ENCODE measurements at places on chromosomes 3 and 15. TPM values are rescaled to one million over a fixed set of nuclear protein-coding genes. Genes with fewer than 3 reads are reported as not detected.

DNA sequence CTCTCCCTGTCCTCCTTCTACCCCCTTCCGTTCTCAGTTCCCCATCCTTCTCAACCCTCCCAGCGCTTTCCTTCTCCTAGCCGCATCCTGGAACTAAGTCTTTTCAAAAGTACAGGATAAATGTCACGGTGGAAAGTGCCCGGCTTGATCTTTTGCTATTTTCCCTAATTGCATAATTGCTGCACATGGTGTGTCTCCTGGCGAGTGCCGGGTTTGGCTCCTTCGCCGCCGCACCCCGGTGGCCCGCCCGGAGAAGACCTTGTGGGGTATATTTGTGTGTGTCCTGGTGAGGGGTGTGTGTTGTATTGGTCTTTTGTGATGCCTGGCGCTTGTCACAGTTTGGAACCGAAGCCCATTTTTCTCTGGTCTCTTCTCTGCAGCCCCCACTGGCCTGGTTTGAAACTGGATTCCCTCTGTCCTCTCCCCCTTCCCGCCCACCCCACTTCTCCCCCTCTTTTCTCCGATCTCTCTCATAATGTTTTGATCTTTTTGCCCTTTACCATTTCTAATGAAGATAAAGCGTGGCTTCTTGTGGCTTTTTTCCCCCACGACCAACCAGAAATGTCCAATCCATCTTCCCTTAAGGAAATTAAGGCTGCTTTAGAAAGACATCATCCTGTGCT is 692 bp downstream of the UBE2E2 start:
- DNase-seq, result no peak
- H3K4me1 ChIP-seq, result peaks cover 13% of the 10 kb centered on the region
- H3K36me3 ChIP-seq, result no peaks in the 10 kb centered on the region
- H3K27me3 ChIP-seq, result peaks cover 17% of the 10 kb centered on the region

DNA sequence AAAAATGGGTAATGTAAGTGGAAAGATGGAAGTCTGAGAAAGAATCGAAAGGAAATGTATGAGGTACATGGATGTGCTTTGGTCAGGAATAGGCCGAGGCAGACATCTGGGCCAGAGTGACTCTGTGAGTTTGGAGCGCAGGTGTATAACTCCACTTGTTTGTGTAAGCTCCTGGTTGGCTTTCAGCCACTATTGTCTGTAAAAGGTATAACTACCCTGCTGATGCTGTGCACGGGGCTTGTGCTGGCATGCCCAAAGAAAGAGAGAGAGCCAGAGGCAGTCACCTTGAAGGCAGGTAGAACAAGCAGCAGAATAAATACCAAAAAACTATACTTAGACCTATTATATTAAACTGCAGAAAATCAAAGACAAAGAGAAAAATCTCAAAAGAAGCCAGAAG is 32.7 kb upstream of the CD96 start:
- H3K4me1 ChIP-seq, result no peaks in the 10 kb centered on the region
- H3K36me3 ChIP-seq, result no peaks in the 10 kb centered on the region
- no peak overlapping the region for H3K27ac ChIP-seq
- H3K27me3 ChIP-seq, result no peaks in the 10 kb centered on the region
- H3K4me3 ChIP-seq, result no peak overlapping the region
- no peak for DNase-seq

GRCh38 chr3:139180489-139180888 is 135.8 kb upstream of the PRR23C start:
- no peak overlapping the region for H3K27ac ChIP-seq
- DNase-seq, result no peak
- H3K36me3 ChIP-seq, result no peaks in the 10 kb centered on the region
- peaks cover 4% of the 10 kb centered on the region for H3K27me3 ChIP-seq
- no peaks in the 10 kb centered on the region for H3K4me1 ChIP-seq

- no peaks in the 10 kb centered on the region for H3K36me3 ChIP-seq
- no peaks in the 10 kb centered on the region for H3K4me1 ChIP-seq
- no peak overlapping the region for H3K27ac ChIP-seq
- DNase-seq, result no peak
These were observed 215.9 kb downstream of the GBE1 start for GRCh38 chr3:81545572-81545971.

CLSTN2 gene
- under 0.01 TPM for total RNA-seq

DNAJA4 gene
- total RNA-seq, result 30.2 TPM

Measured in T-cell (primary cell).